ENCODE measurements at places on chromosomes 1 and 21.

GRCh38 chr1:160641323-160642280, 5.2 kb downstream of the SLAMF1 start:
- no peak for DNase-seq

GRCh38 chr1:56584910-56585528, 5.7 kb upstream of the PLPP3 start:
- no peak for DNase-seq

DNA sequence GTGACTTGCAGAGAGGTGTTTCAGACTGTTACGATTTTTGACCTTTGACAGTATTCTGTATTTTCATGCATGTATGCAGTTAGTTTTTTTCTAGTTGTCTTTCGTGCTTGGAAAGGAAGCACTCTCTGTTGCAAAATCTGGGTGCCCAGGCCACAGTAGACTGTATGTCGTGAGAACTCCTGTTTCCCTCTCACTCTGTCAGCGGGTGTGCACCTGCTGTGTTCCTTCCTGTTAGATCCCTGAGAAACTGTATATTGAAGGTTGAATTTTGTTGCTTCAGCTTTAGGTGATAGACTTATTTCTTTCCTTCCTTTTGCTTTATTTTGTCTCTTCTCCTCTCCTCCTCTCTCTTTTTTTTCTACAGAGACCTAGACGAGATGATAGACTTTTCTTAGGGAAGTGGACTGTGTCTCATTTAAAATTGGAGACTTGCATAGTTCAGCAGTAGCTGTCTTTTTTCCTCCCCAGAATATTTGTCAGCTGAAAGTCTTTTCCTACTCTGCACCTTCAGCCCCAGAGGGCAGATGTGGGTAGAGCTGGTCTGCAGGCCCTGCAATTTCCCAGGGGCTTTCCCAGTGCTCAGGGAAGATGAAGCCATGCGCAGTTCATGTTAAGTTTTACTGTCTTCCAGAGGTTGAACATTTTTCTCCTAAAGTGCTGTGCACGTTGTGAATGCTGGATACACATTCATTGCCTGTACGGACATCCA, 1.4 kb downstream of the TRAPPC10 start:
- DNase-seq: no peak

DNA sequence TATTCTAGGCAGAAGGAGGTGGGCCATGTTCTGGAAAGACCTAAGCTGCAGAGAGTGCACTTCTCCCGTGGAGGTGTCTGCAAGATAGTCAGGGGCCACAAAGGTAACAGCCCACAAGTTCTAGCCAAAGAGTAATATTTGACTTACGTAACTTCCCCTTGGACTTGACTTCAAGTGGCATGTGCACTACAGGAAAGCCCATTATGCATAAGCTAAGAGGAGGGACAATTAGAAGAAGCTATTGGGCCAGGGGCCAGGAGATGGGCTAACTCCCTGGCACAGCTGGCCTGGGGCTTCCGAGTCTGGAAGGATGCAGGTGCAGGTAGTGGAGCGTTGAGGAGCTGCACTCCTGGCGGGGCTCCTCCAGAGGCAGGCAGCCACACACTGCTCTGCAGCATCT, 58.3 kb downstream of the ERG start:
- no peak for DNase-seq

- DNase-seq: no peak
Observed at GRCh38 chr1:10495475-10495817, 20.7 kb downstream of the PEX14 start.

DNA sequence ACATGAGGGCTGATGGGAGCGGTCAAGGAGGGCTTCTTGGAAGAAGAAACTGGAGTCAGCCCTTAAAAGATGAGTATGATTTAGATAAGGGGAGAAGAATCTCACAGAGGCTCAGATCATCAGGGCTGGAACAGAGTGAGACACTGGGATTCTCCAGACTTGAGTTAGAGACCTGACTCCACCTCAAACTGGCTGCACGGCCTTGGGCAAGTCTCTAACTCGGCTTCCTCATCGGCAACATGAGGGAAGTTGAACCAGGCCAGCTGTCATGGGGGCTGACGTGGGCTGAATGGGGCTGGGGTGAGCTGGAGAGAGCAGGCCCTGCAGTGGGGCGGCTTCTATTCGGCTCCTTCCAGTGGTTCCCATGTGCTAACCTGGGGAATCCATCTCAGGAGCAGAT, 2.5 kb downstream of the C1QC start:
- no peak for DNase-seq

DNA sequence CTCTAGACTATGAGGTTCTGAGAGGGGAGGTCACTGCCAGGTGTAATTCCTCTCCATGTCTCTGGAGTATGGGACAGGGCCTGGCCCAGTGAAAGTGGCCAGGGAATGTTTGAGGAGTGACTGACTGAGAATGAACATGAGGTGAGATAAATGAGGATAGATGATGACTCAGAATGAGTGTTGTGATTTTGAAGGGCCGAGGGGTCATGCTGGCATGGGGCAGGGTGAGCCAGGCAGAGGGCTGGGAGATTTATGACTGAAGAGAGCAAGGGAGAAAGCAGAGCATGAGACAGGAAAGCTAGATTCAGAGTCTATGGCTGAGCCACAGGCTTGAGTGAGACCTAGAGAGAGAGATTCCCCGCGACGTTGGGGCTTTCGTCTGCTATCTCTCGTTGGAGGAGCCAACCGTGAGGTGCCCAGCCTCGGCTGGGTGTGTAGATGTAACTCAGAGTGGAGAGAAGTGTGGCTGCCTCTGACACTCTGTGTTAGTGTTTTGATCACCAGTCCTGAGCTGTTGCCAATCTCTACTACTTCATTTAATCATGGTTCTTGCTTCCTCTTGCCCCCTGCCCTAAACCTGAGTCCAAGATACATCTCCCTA, 50.1 kb downstream of the FOXD2 start:
- no peak for DNase-seq

DNA sequence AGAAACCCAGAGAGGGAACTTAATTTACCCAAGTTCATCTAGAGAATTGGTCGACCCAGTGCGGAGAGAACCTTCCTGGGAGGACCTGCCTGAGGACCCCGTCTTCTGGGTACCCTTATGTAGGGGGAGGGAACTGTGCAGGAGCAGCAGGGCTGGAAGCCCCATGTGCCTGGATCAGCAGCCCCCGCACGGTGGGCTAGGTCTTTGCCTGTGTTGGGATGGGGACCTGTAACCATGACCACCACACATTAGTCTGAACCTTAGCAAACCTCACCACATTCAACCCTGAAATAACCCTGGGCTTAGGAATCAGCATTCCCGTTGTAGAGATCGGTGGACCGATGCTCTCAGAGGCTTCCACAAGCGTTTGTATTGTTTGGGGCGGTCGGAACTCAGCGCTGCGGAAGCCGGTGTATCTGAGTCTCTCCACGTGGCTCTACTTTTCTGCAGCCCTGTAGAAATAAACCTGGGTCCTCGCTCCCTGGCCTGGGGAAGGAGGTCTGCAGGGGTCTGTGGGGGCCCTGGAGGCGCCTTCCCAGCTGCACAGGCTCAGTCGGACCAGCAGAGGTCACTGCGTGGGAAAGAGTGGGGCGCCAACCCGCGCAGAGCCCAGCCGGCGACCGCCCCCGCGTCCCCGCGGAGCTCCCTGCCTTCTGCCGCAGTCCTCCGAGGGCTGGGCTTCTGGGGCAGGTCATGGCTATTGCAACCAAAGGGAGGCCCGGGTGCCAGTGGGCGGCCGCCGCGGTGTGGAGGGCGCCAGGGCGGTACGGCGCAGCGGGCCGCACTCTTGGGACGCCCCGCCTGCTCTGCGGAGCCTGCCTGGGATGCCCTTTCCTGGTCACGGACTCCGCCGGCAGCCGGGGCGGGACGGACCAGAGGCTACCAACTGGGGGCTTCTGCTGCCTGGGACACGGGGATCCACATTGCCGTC, 36.2 kb upstream of the KCNA10 start:
- DNase-seq: peak; percentile 54

DNA sequence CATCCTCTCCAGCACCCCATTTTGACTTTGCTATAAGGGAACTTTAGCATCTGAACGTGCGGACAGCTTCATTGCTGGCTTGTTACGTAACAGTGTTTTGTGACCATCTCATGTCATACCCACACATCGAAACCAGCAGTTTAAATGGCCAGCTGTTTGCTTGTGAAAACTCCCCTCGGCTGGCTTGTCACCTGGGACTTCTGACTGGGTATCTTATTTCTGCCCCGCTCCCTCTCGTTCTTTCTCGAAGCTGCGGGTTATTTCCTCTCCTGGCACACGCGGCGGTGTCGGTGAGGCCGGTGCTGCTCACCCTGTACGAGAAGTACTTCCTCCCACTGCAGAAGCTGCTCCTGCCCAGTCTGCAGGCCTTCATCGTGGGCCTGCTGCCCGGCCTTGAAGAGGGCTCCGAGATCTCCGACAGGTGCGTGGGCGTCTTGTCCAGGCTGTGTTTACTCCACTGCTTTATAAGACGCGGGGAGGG, 43.5 kb downstream of the DOP1B start:
- DNase-seq: no peak

- no peak for DNase-seq
Observed at GRCh38 chr1:232894436-232894835, 56.0 kb upstream of the NTPCR start.

GRCh38 chr1:108742253-108742652, 4.2 kb upstream of the STXBP3 start:
- no peak for DNase-seq

DNA sequence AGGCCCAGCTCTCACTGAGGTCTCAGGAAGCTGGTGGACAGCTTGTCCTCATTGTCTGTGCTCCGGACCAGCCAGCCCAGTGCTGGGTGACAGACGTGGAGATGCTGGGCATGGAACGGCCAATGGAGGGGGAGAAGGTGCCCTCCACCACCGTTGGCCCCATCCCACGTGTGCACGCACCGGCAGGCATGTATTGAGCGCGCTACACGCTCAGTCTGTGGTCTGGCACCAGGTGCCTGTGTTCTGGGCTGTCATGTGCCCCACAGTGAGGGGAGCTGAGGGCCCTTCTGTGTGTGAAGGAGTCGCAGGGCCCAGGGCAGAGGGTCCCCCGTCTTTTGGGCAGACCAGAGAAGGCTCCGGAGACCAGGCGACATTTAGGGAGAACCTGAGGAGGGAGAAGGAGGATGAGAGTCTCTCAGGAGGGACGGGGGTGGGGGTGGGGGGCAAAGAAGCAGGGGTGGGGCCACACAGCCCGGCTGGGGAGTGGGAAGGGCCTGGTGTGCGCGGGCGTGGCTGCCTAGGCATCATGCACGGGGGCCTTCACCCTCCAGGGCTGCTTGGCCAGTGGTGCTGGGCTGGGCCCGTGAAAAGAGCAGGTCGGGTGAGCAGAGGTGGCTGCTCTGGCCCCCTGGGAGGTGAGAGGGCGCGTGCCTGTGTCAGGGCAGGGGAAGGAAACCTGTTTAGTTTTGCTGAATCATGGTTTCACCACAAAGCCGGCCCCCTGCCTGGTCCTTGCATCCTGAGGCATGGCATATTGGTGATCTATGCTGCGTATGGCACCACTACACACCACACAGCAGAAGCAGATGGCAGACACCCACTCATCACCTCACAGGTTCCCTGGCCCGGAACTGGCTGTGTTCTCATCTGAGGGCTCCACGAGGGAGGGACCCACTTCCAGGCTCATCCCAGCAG, 86.7 kb upstream of the TTC34 start:
- no peak for DNase-seq

GRCh38 chr1:203178821-203179666, 3.4 kb upstream of the MYBPH start:
- DNase-seq: no peak

- no peak for DNase-seq
Observed at GRCh38 chr1:185926588-185926987, 192.4 kb downstream of the HMCN1 start.

DNA sequence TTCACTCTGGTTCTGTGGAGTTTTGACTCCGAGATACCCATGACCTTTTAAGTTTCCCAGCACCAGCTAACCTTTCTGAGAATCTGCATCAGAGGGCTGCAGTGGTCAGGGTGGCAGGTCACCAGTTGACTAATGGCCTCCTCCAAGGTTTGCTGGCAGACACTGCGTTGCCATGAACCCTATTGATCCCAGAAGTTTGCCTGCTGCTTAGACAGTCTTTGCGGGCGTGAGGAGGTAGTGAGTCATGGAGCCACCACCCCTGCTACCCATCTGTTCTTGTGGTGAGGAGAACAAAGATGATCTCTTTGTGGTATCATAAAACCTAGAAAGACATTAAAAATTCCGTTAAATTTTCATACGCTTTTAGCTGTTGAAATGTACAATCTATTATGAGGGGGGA, 180.4 kb downstream of the FGGY start:
- DNase-seq: peak; percentile 44

DNA sequence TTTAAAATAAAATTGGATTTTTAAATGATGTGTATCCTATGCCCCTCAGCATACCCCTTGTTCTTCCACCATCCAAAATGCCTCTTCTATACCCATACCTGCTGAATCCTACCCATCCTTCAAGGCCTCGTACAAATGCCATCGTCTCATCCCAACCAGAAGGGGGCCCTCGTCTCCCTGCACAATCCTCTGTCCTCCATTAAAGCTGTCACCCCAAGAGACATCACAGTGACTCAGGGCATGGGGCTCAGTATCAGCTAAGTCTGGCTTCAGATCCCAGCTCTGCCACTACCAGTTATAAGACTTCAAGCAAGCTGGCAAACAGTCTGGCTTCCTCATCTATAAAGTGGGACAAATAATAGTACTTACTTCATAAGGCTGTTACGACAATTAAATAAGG, 23.8 kb downstream of the IGFN1 start:
- no peak for DNase-seq

DNA sequence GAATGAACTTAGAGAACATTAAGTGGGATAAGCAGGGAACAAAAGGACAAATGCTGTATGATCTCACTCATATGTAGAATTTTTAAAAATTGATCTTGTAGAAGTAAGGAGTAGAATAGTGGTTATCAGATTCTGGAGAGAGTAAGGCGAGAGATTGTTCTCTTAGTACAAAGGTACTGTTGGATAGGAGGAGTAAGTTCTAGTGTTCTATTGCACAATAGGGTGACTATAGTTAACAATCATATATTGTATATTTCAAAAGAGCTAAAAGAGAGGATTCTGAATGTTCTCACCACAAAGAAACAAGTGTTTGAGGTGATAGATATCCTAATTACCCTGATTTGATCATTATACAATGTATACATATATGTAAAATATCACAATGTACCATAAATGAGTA, 735.9 kb downstream of the NCAM2 start:
- no peak for DNase-seq

DNA sequence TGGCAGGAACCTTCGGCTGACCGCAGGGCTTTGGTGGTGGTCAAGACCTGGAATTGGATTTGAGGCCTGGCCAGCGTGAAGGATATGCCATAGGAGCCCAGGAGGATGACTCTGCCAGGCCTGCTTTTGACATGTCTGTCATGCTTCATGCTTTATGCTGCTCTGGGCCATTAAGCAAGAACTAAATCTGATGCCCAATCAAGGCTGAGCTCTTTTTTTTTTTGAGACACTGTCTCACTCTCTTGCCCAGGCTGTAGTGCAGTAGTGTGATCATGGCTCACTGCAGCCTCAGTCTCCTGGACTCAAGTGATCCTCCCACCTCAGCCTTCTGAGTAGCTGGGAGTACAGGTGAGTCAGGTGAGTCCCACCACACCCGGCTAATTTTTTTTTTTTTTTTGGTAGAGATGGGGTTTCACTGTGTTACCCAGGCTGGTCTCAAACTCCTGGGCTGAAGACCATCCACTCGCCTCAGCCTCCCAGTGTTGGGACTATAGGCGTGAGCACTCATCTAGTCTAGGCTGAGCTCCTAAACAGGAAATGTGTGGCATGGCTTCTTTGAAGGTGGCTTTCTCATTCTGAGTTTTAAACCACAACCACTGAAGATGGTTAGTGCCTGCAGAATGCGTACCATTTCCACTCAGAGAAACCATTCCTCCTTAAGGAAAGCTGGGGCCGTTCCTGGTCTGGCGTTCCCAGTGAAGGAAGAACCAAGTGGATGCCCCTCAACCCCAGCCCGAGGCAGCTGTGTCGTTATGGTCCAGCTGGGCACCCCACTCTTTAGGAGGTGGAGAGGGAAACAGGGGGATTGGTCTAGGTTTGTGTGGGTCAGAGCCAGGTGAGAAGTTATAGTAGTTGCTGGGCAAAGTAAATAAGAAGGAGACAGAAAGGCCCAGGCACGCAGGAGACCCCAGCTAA, 34.2 kb upstream of the ATP5PO start:
- DNase-seq: peak; percentile 50
